ENCODE measurements at places on chromosomes 1 and 21.

GRCh38 chr1:22266141-22266540 lies 123.2 kb upstream of the WNT4 start:
- DNase-seq: no peak

GRCh38 chr1:56139836-56140235 lies 439.5 kb downstream of the PLPP3 start:
- no peak for DNase-seq

- no peak for DNase-seq
Observed at GRCh38 chr1:234897390-234897749, 231.3 kb downstream of the TOMM20 start.

GRCh38 chr1:24960071-24960801 lies 30.2 kb upstream of the RUNX3 start:
- DNase-seq: no peak

DNA sequence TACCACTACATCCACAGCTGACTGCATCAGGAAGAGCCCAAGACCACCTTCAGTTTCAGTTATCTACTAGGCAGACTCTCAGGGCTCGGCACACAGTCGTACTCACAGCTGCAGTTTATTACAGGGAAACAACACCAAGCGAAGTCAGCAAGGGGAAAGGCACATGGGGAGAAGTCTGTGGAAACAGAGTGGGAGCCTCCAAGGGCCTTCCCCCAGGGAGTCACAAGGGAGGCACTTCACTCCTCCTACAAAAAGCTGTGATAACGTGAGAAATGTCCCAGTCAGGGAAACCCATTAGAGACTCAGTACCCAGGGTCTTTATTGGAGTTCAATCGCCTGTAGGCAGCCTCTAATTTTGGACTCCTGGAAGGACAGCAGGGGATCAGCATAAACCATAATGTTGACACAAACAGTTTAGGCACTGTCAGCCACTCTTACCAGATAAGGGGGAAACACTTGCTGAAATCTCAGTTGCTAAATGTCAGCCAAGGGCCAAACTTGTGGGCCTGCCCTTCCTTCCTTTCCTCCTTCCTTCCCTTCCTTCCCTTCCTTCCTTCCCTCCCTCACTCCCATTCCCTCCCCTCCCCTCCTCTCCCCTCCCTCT lies 444.0 kb downstream of the SMYD3 start:
- no peak for DNase-seq

DNA sequence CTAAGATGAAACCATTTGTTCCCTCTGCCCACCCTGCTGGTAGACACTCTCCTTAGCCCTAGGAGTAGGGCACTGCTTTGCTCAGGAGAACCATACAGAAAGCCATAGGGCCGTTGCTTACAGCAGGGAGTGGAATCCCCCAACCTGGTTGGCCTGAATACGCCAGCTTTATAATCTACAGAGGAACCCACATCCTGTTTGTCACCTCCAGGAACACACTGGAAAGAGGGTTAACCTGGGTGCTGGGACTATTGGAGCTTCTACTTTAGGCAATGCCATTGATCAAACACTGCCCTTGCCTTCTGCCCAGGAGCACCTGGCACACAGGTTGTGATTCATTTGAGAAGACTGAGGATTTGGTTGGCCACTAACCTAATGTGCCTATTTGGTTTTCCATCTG lies 124.8 kb downstream of the TNR start:
- no peak for DNase-seq

- no peak for DNase-seq
Observed at GRCh38 chr1:159554261-159554660, 18.5 kb upstream of the OR10J5 start.

DNA sequence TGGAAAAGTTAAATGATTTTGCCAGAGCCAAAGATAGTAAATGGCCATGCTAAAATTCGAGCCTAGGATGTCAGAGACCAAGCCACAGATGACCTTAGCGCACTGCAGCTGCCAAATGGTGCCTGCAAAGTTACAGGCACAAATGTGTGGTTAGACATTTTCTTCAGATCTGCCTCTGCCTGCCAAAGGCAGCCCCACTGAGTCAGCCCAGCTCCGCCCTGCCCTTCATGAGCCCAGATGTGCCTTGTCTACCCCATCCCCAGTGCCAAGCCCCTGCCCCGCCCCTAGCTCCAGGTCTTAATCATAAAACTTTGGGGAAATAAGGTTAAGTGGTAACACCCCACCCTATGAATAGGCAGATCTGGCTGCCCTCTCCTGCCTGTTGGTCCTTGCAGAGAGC lies 105.9 kb downstream of the DTL start:
- no peak for DNase-seq

- DNase-seq: no peak
Observed at GRCh38 chr1:168105846-168106245, 30.9 kb downstream of the GPR161 start.

GRCh38 chr1:162568802-162569201 lies 7.3 kb downstream of the UAP1 start:
- no peak for DNase-seq

DNA sequence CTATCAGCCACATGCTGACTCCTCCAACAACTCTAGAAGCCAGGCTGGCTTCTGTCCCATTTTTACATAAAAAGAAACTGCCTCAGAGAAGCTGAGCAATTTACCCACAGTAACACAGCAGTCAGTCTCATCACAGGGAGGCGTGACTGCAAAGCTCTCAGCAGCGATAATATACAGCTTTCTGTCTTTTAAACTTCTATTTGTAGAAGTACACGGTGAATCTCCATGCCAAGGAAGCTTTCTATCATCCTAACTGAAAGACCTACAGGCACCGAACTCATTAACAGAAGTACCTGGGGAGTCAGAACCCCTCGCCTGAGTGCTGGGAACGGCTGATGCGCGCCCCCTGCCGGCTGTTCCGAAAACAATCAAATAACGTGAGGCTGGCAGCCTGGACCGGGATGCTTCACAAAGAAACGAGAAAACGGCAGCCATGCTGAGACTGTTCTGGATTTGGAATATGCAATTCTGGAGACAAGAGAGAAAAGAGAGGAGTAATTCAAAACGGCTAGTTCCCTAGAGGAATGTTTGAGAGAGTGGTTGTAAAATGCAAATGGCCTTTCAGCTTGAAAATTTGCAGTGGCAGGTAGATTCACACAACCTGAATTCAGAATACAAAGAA lies 43.5 kb upstream of the RAB4A start:
- peak; percentile 83 for DNase-seq

- DNase-seq: peak; percentile 19
Observed at GRCh38 chr21:33132054-33132453, 62.1 kb downstream of the OLIG1 start.

DNA sequence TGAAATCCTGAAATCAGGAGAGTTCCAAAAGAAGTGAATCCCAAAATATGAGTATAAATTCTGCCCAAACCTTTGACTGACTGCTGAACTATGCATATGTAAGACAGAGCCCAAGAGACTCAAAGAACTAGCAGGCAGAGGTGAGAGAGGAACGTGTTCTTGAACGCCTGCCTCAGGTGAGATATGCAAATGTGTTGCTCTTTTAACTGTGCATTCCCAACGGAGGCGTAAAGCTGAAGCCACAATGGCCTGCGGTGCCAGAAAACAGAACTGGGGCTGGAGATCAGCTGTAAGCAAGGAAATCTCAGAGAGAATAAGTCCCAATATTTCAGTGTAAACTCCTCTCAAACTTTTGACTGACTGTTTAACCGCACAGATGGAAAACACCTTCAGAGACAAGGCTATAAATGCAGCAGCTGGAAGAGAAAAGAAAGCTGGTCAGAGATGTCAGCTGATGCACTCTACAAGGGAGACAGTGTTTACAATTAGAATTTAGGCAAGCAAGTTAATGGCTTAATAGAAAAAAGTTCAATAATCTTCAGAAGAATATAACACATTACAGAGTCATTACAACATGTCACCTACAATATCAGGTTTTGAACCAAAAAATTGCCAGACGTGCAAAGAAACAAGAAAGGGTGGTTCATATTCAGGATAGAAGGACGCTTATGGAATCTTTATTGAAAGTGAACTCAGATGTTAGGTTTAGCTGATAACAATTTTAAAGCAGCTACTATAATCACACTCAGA lies 43.0 kb upstream of the TRIM67 start:
- no peak for DNase-seq

DNA sequence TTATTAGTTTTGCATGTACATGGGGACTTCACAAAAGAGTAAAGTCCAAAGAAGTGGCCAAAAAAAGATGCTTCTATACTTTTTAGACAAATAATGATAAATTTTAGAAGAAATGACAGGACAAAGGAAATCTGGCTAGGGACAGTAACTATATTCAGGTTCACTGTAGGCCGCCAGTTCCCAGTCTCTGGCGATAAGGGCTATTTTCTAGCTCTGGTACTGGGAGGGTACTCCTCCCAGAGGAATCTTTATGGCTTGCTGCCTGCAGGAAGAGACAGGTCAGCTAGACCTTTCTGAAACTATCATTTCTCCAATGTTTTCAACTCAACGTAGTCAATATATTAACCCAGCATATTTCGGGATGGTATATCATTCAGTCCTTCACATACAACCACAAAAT lies 37.5 kb upstream of the RGS2 start:
- DNase-seq: no peak

GRCh38 chr21:41819236-41819855 lies 52.5 kb upstream of the RIPK4 start:
- DNase-seq: no peak

- DNase-seq: no peak
Observed at GRCh38 chr21:17451364-17451891, 61.4 kb upstream of the CXADR start.

DNA sequence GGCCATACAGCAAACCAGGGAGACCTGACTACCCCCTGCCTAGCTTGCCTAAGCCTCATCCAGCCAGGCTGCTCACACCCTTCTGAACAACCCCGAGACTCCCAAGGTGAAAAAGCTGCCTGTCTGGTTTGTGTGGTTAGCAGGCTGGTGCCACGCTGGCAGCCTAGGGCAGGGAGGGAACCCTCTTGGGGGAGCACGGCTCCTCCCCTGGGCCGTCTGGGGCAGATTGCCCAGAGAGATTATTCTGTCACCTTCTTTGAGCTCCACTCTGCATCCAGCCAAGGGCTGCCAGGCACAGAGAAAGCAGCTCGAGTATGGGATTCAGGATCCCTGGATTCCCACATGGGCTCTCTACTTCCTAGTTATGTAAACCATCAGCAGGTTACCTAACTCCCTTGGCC lies 27.5 kb upstream of the TCEA3 start:
- DNase-seq: peak; percentile 53

DNA sequence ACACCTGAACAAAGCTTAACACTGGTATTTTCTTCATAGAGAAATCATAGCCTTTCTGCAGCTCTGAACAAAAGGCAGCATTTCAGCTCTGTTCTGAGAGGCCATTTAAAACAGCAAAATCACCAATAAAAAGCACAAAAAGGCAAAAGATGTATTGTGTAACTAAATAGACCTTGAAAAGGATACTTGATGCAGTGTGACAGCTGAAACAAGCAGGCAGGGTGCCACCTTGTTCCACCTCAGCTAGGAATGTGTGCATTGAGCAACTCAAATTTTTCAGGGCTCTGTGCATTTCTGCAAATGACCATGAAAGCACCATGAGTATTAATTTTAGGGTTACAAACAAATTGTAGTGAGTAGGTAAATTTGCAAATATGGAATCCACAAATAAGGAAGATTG lies 65.8 kb downstream of the RHOU start:
- no peak for DNase-seq

DNA sequence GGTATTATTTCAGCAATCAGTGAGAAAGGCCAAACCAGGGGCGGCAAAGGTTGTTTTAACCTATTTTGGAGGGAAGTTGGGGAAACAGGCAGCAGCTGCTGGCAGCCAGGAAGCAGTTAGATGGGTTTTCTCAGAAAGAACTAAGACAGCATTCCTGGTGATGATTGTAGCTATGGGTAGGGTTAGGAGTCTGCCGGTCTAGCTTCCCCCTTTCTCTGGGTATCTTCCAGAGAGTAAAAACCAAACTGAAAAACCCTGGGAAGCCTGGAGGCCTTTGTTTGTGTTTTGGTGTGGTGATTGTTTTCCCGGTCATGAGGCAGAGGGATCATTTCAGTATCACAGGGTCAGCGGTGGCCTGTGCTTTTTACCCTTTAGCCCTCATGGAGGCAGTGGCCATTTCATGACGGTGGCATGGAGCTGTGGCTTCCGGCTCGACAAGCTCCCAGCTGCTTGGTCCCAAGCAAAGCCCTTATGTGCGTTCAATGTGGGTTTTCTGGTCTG lies 19.5 kb upstream of the TNFRSF1B start:
- DNase-seq: no peak

- no peak for DNase-seq
Observed at GRCh38 chr1:216632980-216633379, 90.2 kb downstream of the ESRRG start.

DNA sequence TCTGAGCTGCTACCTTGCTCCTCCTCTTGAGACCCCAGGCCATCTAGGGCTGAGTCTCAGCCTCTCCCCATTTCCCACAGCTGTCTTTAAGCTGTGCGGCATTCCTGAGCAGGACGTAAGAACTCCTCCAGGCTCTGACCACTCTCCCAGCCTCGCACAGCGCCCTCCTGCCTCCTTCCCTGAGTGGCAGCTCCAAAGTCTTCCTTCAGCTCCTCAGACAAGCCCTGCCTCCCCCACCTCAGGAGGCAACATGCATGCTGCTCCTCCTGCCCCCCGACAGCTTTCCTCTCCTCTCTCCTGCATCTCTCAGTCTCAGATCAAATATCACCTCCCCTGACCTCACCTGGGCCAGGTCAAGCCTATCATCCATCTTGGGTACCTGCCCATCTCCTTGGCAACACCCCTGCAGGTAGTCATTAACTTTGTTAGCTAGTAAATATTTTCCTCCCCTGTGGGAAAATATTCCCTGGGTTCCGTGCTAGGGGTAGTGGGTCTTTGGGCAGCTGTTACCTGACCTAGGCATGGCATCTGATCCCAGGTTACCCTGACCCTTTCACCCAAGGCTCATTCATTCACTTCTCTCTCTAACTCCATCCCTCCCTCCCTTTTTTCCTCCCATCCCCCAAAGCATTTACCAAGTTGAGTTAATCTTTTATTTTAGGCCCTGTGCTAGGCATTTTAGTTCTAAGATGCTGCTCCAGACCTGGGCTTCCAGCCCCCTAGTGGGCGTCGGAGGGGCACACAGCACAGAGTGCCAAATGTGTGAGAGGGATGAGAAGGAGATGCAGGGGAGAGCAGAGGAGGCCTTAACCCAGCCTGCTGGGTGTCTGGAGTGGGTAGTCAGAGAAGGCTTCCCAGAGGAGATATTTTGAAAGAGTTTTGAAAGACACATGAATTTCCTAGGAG lies 419.9 kb downstream of the PTPRU start:
- DNase-seq: no peak

- DNase-seq: no peak
Observed at GRCh38 chr1:152000964-152001630, 7.4 kb upstream of the S100A10 start.

DNA sequence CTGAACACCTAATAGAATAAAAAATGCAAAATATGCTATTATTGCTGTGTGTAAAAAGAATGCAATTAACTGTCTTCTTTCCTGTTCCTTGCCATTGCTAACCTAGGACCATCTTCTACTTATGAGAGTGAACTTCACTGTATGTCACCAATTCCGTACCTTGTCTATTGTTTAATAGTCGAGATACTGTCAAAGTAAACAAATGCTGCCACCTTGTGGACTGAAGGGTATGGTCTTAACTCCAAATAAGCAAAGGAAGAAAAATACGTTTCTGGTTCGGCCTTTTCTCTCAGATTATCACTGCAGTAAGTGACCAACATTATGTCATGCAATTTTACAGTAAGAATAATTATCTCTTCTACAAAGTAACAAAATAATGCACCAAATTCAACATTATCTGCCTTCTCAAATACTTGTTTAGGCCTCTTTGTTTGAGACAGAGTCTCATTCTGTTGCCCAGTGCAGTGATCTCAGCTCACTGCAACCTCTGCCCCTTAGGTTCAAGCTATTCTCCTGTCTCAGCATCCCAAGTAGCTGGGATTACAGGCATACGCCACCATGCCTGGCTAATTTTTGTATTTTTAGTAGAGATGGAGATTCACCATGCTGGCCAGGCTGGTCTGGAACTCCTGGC lies 133.4 kb downstream of the COP1 start:
- peak; percentile 55 for DNase-seq

- DNase-seq: no peak
Observed at GRCh38 chr1:178120088-178120487, 26.2 kb downstream of the RASAL2 start.

Data from CD4-positive, alpha-beta T cell treated with Interleukin-21 for 1 hour (primary cell).